ENCODE measurements at places on chromosomes 7 and 10. TPM values are rescaled to one million over a fixed set of nuclear protein-coding genes. Genes with fewer than 3 reads are reported as not detected.

DNA sequence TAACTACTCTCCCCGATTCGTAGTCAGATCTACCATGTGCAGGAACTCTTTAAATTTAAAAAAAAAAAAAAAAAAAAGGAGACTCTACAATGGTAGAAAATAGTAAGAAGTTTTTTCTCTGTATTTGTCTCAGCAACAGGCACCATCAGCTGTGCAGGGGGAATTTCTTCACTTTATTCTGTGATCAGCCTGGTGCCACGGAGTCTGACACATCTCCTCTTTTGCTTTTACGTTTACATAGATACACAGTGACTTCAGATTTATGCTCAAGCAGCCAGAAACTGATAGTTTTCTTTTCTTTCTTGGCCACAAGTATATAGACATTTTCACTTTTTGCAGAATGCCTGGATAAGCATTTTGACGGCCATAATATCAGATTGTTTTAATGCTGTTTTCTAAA, 190.6 kb upstream of the AKR1E2 start:
- no peak for DNase-seq

- no peak for DNase-seq
These were observed 14.8 kb upstream of the CD36 start for GRCh38 chr7:80623503-80624252.

DNA sequence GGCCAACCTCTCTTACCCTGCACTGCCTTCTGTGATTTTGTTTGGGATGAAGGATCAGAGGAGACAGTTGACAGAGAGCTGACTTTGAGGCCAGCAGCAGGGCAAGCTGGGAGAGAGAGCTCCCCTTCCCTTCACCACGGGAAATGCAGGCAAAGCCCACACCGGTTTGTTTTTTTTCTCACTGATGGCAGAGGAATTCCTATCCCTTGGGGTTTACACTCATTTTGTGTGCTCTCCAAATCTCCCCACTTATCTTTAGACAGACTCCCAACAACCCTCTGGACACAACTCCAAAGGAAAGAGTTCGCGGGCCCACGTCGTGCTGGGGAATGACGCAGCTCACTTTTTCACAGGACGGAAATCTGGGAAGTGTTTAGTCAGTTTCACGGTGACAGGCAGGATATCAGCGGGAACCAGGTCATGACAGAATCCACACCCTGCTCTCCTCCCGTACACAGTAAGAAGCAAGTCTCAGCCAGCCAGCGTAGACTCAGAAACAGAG, 68.3 kb upstream of the FAM171A1 start:
- peak; percentile 12 for DNase-seq

DNA sequence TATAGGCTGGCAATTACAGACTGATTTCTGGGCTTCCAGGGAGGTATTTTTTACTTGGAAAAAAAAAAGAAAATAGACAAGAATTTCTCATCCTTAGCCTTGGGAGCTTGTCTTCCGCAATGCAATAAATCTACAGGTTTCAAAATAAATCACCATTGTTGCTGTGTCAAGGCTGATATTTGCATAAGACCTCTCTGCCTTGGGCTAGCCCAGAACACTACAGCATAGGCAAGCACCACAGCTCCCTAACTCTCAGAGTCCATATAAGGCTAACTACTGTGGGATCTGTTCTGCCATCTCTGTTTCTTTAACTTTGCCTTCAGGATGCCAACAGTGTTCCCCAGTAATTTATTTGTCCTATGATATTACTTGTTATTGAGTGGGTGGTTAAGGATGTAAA, 64.4 kb downstream of the ZWINT start:
- no peak for DNase-seq

- DNase-seq, result no peak
These were observed 149.3 kb downstream of the ELFN1 start for GRCh38 chr7:1819259-1819841.

DNA sequence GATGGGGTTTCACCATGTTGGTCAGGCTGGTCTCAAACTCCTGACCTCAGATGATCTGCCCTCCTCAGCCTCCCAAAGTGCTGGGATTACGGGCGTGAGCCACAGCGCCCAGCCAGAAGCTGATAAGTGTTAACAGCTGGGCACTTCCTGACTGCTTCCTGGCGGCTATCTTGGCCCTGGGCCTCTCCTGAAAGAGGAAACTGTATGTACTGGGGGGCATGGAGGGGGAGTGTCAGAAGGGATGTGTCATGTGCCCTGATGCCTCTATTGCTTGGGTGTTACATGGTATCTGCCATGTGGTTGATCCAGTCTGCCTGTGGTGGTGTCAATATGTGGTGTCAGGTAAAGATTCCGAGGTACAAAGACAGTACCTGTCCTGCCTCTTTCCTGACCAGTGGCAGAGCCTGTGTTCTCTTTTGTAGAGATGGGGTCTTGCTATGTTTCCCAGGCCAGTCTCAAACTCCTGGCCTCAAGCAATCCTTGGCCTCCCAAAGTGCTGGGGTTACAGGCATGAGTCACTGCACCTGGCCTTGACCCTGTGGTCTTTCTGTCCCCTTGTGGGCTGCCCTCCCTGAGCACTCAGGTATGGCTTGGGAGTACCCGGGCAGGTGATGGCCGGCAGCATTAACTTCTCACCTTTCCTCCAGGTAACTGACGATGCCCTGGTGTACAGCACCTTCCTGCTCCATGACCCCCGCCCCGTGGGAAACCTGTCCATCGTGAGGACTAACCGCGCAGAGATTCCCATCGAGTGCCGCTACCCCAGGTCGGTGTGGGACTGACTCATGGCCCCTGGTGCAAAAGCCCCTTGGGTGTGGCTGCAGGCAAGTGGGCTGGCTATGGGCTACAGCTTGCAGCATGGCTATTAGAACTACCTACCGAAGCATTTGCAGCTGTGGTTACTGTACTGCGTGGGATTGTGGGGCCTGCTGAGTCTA, 4.4 kb downstream of the ZP3 start:
- no peak for DNase-seq

LIPJ gene
- 2.3 TPM for total RNA-seq

LGI1 gene
- not detected for total RNA-seq
